Stimulated activated CD4-positive, alpha-beta T cell treated with anti-CD3 and anti-CD28 coated beads, Interleukin-12 subunit alpha, Interleukin-12 subunit beta, amount 100 ng/mL, for 4 hours (primary cell): ENCODE measurements at places on chromosomes 12 and 14.
A peak's percentile ranks its signal among the peaks of the same experiment; 100 is the strongest.

DNA sequence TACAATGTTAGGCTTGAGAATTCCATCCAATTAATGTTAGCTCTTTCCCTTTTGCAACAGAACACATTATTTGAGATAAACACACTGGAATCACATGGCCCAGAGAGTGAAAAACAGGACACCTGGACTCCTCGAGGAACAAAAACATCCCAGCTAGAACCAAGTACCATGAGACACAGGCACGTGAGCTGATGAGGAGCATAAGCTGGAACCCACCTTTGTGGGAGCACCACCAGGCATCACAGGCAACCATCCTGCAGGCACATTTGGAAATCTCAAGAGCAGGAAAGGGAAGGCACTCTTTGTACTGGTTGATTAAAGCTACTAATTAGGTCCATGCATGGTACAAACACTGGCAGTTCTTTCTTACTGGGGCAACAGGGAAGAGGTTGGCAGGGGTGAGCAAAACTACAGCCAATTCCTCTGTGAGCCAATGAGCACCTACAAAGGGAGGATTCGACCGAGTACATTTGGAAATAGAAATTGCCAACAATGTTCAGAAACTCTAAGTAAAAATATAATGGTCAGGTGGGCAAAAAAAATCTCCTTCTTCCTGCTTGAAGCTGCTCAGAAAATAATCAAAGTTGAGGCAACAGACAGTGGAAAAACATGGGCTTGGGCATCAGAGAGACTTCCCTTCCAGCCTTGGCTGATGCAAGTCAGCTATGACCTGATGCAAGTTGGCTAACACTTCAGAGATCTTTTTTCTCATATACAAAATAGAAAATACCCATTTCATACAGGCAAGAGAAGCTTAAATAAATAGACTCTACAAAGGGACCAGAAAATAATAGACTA is 216.7 kb downstream of the NUAK1 start:
- no peak for DNase-seq

DNA sequence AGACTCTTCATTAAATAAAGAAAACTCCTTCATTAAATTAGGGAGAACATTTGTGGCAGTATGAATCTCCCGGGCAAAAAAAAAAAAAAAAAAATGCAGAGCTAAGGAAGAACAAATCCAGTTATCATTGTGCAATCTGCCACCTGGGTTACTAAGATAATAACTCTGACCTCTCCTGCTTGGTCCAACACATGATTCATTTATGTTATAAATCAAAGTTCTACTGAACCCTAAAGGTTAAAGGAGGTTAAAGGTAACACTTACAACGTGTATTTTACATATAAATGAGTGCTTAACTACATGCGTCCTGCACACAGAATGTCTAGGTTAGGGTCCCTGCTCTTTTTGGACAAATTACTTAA is 4.2 kb downstream of the TGFB3 start:
- no peak for DNase-seq

DNA sequence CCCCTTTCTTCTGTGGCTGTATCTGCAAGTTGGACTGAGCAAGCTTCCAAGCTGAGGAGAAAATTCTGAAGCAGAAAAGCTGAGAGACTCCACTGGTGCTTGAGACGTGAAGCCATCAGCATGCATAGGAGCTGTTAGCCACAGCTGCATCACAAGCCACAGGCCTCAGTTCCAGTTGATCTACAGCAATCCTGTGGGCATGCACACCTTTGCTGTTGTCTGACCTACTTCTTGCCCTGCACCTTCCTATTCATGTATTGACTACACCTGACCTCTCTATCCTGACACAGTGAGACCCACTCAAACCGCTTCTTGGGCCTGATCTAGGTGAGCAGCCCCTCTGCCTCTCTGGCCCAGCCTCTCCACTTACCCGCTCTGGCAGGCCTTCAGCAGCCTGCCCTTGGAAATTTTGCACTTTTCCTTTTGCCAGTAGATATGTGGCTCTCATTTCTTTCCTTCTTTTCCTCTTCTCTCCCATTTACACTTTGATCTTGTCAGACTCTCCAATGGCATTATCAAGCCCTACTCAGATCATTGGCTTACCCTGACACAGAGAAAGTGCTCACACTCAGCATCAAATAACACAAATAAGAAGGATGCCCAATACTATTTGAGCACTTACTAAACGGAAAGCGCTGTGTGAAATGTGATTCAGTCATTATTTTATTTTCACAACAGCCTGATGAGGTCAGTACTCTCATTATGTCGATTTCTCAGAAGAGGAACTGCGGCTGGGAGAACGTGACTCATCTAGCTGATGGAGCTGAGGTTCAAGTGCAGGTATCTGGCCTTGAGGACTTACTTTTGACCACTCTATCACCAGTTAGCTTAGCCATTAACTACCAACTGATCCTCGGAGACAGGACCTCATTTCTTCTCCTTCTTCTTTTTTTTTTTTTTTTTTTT is 21.9 kb upstream of the PTGR2 start:
- DNase-seq: peak; percentile 15

DNA sequence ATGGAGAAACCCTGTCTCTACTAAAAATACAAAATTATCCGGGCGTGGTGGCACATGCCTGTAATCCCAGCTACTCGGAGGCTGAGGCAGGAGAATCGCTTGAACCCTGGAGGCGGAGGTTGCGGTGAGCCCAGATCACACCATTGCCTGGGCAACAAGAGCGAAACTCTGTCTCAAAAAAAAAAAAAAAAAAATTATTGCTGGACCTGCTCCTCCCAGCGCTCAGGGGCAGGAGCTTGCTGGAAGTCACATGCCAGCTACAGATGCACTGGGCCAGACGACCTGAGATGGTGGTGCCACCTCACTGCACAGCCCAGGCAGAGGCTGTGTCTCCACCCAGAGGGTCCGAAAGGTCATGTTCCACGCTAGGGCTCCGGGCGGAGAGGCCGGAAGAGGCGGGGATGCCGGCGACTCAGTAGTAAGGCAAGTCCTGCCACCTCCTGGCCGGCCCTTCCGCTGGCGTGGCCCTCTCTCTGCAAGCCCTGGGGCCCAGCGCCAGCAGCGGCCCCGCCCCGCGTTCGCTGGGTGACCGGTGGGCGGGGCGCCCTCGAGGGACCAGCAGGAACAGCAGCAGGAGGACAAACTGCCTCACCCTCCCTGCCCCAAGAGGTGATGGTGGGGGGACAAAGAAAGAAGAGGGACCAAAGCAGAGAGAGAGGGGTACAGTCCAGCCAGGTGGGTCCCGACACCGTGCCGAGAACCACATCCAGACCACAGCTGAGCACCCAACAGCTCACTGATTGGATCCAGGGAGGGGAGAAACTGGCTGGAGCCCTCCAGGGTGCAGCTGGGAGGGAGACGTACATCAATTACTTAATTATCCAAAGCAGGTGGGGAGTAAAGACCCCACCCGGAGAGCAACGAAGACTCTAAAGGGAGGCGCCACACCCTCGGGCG is 3.6 kb upstream of the RHOF start:
- DNase-seq: no peak

GRCh38 chr12:89664441-89664840 is 44.2 kb downstream of the ATP2B1 start:
- no peak for DNase-seq

GRCh38 chr12:75578546-75578945 is 67.1 kb upstream of the KRR1 start:
- no peak for DNase-seq

- DNase-seq: no peak
These were observed 13.3 kb upstream of the MAX start for GRCh38 chr14:65115615-65116014.
